ENCODE measurements at places on chromosomes 5 and 9.

- no peak for DNase-seq
Measured at GRCh38 chr9:135167849-135168655, 80.6 kb downstream of the OLFM1 start.

GRCh38 chr5:14896131-14896530 lies 24.6 kb upstream of the ANKH start:
- no peak for DNase-seq

DNA sequence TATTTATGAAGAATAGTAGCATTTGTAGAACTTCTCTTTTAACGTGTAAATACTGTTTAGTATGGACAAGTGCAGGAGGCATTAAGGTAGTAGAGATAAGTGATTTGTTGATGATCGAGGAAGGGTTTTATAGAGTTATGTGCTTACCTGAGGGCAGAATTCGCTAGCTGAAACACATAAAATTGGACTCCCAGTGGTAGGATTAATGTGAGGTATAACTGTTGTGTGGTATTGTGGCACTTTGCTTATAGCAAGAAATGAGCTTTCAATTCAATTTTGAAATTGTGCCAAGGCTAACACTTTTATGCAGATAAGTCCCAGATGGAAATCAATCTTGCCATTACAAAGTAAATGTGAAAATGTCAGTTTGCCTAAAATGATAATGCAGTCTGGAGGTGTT lies 1.2 kb downstream of the AP3S1 start:
- no peak for DNase-seq

DNA sequence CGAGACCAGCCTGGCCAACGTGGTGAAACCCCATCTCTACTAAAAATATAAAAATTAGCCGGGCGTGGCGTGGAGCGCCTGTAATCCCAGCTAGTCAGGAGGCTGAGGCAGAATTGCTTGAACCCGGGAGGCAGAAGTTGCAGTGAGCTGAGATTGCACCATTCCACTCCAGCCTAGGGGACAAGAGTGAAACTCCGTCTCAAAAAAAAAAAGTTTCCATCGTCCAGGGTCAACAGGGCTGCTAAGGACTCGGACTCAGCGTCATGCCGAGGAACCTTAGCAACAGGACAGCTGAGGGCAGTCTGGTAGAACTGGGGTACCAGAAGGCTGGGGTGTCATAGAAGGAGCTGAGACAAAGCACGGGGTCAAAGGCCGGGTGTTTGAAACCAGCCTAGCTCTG lies 21.7 kb downstream of the FAM78A start:
- DNase-seq, result no peak

- DNase-seq, result no peak
Measured at GRCh38 chr9:29211003-29211579, 1637.8 kb upstream of the C9orf72 start.

DNA sequence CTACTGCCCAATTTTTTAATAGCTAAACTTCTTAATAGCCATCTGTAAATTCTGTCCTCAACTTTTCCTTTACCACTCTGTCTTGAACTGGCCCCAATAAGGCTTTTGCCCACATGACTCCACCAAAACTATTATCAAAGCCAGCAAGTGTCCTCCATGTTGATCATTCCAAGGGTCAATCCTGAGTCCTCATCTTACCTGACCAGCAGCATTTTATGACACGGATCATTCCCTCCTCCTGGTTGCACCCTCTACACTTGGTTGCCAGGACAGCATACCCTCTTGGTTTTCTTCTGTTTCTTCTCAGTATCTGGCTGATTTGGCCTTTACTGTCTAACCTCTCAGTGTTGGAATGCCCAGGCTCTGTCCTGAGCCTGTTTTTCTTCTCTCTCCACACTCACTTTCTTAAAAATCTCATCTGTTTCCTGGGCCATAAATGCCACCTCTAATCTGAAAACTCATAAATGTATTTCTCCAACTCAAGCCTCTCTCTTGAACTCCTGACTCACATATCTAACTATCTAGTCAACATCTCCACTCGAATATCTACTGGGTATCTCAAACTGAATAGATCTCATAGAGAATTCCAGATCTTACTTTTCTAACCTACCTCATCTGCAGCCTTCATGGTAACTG lies 40.0 kb upstream of the CDC42SE2 start:
- DNase-seq, result no peak

- DNase-seq, result no peak
Measured at GRCh38 chr5:16518606-16519005, 53.0 kb upstream of the ZNF622 start.

DNA sequence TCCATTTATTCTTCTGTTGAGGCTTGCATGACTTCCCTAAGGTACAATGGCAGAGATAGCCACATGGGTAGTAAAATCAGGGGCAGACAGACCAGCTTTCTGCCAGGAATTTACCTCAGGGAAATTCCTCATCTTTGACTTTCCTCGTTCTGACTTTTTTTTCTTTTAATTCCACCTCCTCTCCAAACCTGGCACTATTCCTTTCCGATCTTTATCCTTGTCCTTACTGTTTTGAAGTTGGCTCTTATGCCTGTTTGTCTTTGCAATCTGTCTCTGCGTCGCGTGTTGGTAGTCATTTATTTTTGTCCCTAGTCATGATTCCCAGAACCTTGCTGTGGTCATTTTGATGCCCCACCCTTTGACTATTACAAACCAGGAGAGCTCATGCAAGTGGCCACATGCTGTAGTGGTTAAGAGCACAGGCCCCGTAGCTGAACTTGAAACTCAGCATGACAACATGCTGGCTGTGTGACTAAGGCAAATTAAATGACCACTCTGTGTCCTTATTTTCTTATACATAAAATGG lies 19.0 kb downstream of the TMC1 start:
- no peak for DNase-seq

DNA sequence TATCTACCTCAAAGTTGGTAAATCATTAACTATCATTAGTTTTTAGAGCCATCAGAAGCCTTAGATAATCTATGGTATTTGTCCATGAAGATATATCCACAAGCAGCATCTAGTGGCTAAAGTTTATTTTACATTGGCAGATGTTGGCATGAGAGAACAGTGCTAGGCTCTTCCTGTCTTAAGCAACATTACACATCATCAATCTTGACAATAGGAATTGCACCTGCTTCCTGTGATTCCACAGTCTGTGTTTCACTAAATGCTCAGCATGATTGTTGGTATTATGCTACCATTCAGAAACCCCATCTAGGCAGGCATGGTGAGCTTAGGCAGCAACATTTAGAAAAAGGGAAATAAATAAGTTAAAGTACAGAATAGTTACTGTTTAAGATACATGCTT lies 246.6 kb downstream of the SLCO4C1 start:
- no peak for DNase-seq

DNA sequence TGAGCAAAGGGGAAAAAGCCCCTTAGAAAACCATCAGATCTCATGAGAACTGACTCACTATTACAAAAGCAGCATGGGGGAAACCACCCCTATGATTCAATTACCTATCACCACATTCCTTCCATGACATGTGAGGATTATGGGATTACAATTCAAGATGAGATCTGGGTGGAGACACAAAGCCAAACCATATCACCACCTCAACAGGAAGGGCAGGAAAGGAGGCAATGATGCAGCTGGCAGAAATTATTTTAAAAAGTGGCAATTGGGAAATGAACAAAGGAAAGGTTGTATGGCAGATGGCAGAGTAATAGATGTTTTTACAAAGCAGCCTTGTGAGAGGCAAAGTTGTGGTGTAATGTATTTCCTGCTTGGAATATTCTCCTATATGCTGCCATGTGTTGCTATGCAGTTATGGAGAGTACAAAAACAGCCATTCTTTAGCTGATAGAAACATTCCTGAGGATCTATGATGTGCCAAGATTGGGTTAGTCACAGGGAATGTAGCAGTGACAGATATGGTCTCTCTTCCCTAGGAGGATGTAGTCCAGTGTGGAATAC lies 138.8 kb downstream of the SMC2 start:
- DNase-seq, result no peak

DNA sequence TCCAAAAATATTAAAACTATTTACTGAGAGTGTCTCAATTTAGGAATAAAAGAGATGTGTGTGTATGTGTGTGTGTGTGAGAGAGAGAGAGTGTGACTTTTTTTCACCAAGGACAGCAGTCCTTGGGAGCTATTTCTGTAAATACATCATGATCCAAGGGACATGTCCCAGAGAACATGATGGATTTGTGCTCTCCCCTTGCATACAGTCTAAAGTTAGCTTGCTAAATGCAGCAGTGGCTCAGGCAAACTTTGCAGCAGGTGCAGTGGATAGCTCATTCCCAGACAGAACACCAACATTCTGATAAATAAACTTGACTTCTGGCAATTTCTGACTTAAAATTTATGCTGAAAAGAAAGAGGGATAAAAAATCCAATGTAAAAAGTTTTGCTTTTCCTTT lies 55.4 kb upstream of the SGCD start:
- DNase-seq, result no peak

- DNase-seq, result no peak
Measured at GRCh38 chr5:143659599-143660238, 152.2 kb upstream of the HMHB1 start.

GRCh38 chr9:33331377-33331891 lies 41.1 kb downstream of the NFX1 start:
- DNase-seq, result no peak

DNA sequence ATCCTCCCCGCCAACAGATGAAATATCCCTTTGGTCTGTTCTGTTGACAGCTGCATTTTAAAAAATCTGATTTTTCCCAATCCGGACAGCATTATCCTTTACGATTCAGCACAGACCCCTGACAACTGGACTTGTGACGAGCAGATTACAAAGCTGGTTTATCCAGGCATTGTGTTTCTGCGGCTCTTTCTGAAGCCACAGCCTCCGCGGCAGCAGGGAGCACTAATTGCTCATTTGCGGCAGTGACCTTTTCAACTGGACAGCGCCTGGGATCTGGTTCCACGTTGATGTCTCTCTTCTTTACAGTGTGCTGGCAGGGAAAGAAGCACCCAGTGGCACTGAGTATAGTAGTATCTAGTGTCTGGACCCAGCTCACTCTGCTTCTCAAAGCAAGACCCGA lies 351.2 kb downstream of the ZNF608 start:
- no peak for DNase-seq

DNA sequence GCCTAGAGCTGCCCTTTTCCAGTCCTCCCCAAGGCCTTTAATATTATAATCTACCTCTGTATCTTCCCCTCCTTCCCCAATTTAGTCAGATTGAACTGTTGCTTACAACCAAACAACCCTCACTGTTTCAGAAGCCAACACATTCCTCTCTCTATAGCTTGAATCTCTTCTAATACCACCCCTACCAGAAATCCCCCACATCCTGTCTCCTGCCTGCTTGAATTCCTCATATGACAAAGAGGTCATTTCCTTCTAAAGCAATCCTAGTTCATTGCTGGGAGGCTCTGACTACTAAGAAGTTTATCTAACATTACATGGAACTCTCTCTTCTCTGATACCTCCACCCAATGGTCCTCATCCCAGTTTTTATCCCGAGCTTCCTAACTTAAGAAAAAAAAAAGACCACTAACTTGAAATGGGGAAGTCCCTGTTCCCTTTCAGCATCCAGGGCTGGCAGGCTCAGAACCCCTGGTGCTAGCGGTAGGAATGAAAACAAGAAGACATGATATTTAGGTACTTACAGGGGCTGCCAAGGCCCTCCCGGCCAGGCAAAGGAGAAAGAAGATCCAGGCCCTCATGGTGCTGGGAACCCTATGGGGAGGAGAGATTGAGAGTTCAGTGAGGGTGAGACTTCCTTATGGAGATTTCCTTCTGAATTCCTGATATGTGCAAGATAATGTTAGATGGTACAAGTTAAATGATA lies 11.0 kb downstream of the SPARC start:
- DNase-seq, result no peak

DNA sequence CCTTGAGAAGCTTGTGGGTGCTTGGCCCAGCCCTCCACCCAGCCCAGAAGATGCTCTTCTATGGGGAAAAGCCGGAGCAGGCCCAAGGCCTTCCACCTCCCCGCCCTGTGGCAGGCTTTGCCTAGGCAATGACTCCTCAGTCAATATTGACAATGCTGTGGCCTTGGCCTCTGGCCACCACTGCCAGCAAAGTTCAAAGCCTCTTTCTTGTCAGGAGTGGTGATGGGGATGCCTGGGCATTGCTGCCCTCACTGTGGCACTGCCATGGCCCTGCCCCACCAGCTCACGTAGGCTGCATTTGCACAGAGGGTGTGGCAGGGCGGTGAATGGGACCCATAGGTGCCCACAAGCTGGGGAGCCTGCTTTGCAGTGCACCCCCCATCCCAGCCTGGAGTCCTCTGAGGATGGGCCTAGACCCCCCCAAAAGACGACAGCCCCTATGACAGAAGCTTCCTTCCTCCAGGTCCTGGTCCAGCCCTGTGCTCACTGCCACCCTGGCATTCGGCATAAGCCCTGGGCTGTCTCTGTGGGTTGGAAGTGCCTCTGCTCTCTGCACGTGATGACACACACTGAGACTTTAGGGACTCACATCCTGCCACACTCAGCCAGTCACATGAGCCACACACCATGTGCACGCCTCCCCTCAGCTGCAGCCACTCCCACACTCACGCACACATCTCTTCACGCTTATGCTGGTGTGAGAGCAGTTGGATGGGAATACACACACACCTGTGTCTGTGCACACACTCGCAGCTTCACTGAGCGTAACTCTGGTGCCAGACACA lies 31.1 kb downstream of the MORN5 start:
- DNase-seq, result no peak

- no peak for DNase-seq
Measured at GRCh38 chr9:105220451-105220850, 24.0 kb upstream of the SLC44A1 start.

DNA sequence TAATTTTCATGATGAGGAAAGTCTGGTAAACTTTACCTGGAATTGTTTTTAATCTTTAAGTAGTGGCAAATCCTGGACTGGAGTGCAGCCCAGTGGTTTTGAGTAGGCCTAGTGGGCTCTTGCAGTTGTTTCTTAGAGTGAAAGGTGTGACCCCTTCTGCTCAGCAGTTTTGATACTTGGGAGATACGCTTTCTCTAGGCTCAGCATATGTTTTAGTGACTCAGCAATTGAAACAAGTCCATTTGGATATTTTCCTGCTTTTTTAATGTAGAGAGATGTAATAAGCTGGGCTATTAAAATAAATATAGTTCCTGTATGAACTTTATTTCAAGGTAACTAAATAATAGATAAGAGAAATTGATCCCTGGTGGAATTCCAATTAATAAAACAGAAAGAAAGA lies 6.0 kb downstream of the POLR3G start:
- no peak for DNase-seq

Measured in coronary artery (tissue), 2 donors.